Effector memory CD4-positive, alpha-beta T cell (primary cell): ENCODE measurements at places on chromosomes 16 and 17.
A peak's percentile ranks its signal among the peaks of the same experiment; 100 is the strongest.

DNA sequence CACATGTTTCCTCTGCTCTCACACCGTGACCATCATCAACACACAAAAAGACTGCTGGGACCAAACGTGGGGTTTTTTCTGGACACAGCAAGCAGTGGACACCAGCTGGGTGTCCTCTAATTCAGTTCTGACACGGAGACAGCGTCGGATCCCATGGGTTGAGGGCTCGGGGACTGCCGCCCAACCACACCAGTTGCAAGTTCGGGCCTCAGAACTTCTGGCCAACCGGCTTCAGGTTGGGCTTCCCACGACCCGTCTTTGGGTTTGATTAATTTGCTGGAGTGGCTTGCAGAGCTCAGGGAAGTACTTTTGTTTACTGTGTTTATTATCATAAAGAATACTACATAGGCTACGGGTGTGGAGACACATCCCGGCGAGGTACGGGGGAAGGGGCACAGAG is 97.8 kb downstream of the BANP start:
- no peak for DNase-seq

GRCh38 chr17:82871056-82871775 is 31.4 kb upstream of the ZNF750 start:
- DNase-seq: no peak

DNA sequence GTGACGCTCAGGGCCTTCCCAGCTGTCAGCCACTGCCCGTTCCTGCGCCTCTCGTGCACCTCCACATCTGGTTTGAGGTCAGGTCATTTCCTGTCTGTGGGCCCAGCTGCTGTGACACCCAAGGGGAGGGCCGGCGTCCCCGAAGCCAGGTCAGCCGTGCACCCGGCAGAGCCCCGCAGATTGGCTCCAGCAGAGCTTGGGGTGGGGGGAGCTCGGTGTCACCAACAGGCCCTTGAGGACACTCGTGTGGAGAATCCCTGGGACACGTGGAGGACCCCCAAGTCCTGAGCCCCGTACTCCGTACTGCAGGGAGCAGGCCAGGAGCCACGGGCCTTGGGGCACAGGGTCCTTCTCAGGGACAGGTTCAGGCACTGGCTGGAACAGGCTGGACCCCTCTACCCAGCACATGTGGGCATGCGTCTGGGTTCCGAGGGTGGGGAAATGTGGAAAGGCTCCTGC is 4.8 kb downstream of the SPATA2L start:
- DNase-seq: no peak

DNA sequence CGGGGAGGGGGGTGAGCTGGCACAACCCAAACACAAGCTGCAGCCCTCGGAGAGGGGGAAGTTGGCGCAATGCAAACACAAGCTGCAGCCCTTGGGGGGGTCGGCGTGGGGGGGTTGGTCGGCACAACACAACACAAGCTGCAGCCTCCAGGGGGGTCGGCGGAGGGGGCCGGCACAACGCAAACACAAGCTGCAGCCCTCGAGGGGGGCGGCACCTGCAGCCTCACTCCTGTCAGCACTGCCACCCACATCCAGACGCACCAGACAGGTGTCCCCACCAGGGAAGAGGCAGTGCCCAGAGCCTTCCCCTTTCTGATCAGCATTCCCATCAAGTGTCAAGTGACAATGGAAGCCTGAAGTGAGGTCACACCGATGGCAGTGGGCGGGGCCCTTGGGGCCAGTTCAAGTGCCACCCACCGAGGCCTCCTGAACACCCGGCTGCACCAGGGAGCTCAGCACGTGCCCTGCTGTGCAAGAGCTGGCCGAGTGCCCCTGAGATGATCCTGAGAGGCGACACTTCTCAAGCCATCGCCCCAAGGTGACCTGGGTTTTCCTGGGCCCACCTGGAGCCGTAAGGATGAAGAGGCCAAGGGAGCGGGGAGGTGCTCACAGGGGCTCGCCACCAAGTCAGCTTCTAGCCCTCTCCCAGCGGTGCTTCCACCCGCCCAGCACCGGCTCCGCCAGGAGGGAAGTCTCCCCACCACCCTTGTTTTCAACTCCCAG is 59.3 kb downstream of the KLHDC4 start:
- DNase-seq: no peak

GRCh38 chr17:38685491-38685890 is 10.7 kb upstream of the EPOP start:
- no peak for DNase-seq

- DNase-seq: no peak
Observed at GRCh38 chr16:7366041-7366440, 33.4 kb downstream of the RBFOX1 start.

DNA sequence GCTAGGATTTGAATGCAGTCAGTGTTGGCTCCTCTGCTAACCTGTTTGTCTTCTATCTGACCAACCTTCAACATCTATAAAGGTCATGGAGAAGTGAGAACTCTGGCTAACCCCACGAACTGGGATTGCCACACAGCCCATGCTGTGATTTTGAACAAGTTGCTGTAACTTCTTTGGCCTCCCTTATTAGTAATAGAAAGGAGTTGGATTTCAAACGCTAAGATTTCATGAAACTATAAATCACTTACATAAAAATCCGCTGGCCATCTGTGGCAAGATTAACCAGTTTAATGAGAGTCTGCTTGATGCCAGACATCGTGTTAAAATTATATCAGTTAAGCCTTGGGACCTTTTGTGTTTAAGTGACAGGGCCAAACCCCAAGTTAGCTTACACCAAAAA is 53.4 kb downstream of the HSD17B2 start:
- DNase-seq: no peak

DNA sequence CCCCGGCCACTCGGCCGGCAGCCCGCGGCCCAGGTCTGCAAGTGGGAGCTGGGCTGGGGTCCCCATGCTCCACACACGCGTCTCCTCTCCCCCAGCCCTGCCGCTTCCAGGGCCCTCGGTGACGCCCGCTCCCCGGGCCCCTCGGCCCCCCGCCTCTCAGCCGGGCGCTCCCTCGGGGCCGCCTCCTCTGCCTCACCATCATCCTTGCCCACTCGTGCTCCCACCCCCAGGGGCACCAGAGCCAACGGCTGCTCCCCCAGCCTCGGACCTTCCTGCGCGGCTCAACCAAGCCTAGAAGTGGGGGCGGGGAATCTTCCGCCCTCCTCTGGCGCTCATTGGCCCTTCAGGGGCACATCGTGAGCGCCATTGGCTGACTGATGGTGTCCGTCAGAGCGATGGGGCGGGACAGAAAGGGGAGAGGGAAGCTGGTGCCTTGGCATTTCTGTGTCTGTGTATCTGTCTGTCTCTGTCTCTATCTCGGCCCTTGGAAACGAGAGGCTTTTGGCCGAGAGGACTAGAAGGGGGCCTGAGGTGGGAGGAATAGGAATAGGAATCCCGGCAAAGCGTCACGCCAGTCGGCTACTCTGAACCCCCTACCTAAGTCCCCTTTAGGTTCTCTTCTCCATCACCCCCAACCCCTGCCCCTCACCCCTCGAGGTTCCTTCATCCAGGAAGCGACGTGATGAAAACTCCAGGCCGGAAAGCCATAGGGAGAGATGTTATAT is 88.9 kb downstream of the CDC27 start:
- peak; percentile 85 for DNase-seq

DNA sequence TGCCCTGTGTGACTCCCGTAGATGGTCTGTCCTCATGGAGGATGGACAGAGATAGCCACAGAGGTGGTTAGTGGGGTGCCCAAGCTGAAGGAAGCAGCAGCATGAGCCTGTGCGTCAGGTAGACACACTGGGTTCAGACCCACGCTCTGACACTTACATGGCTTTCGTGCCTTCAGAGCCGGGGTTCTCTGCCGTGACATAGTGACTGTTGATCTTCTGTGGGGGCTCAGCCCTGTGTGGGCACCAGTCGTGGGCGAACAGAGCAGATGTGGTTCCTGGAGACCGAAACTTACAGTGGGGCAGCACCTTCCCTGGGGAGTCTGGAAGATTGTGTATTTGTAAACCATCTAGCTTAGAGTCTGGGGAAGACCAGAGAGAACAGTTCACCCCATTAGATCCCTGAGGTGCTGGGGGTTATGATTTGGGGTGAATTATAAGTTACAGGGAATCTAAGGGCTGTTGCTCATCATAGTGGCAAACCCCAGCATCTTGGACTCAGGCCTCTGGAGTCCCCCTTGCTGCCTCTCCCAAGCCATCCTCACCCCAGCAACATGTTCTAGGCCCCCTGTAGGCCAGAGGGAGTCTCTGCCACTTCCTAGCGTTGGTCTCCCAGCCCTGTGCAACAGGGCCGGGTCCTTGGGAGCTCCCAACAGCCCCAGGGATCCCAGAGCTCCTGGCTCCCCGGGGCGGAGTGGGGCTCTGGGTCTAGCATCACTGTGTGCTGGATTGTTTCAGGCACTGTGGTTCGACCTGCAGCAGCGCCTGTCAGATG is 28.6 kb downstream of the NECAB2 start:
- DNase-seq: no peak

DNA sequence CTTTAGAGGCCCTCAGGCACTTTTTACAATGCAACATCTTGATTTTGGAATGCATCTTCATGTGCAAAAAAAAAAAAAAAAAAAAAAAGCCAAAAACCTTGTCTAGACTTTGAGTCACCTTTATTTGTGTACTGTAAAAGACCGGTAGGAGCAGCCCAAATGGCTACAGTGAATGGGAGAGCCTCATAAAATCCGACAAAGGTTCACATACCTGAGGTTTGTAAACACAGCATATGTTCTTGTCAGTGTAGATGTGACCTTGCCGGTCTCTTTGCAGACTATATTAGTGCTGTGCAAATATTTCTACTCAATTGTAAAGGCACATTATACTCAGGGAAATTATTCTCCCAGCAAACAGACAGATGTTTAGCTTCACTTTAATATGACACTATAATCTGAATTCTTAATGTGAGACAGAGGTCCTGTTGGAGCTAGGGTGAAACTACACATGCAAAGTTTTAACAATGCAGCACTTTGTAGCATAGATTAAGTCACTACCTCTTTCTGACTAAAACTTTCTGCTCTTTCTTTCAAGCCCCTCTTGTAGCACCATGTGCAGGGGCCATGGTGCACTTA is 211.3 kb downstream of the CA10 start:
- DNase-seq: no peak

- DNase-seq: no peak
Observed at GRCh38 chr16:53605831-53606400, 97.7 kb downstream of the RPGRIP1L start.

GRCh38 chr16:3486506-3487215 is 8.6 kb downstream of the C16orf90 start:
- no peak for DNase-seq

DNA sequence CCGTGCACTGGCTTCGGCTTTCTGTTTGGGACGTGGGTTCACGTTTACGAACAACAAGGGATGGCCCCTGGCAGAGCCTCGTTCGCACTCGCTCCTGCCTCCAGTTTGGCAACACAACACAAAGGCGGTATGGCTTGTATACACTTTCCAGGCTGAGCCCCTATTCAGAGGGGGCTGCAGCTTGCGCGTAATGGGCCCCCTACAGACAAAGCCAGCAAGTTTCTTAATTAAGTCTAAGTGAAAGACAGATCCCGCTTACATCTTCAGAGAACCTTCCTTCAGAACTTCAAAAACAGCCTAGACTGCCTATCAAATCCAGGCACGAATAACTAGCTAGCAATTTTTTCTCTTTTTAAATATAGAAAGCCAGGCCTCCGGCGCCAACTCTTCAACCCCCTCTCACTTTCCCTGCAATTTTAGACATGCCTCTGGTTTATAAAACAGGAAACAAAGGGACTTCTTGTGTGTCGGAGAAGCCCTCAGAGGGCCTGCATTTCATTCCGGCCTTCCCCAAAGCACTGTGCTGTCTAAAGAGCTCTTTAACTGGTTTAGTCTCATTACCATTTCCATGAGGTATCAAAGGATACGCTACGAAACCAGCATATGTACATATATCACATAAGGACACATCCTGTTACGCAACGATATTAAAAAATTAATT is 244.9 kb downstream of the STX8 start:
- DNase-seq: no peak

GRCh38 chr16:1613728-1614455 is 1.7 kb downstream of the CRAMP1 start:
- no peak for DNase-seq

DNA sequence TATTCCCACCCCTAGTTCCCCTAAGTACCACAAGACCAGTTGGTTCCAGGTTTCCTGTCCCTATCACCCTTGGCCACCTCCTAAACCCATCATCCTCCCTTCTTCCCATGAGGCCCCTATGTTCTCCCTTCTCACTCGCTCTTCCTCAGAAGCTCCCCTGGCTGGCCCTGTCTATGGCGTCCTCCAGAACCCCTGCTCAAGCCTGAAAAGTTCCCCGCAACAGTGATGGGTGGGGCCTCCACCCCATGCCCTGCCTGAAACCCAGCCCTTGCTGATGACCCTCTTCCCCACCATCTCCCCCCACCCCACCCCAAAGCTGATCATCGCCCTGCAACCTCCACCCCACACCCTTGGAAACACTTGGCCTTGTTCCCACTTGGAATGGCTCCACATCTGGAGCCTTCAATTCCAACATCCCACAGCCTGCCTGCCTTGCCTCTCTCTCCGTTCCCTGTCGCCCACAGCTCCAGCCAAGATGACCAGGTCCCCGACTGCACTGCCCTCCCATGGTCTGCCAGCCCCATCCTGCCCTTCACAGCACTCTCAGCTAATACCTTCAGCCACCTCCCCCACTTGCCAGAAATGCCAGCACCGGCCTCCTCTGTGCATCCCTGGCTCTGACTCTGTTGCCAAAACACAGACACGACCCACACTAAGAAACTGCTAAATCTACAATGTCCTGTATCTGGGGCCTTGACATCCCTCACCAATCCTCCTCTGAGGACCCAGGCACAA is 10.5 kb downstream of the OSBPL7 start:
- DNase-seq: no peak

DNA sequence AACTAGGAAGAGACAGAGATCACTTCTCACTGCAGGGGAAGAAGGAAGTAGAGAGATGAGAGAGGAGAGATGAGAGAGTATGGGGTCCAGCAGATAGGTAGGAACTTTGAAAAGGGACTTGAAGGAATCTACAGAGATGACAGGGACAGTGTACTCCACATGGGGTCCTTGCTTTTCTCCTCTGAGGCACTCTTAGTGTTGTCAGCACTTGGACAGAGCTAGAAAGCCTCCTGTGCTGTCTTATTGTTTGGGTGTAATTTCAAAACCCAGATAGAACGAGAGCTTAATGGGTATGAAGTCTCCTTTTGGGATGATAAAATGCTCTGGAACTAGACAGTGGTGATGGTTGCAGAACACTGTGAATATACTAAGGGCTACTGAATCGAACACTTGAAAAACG is 65.2 kb downstream of the ASIC2 start:
- no peak for DNase-seq

DNA sequence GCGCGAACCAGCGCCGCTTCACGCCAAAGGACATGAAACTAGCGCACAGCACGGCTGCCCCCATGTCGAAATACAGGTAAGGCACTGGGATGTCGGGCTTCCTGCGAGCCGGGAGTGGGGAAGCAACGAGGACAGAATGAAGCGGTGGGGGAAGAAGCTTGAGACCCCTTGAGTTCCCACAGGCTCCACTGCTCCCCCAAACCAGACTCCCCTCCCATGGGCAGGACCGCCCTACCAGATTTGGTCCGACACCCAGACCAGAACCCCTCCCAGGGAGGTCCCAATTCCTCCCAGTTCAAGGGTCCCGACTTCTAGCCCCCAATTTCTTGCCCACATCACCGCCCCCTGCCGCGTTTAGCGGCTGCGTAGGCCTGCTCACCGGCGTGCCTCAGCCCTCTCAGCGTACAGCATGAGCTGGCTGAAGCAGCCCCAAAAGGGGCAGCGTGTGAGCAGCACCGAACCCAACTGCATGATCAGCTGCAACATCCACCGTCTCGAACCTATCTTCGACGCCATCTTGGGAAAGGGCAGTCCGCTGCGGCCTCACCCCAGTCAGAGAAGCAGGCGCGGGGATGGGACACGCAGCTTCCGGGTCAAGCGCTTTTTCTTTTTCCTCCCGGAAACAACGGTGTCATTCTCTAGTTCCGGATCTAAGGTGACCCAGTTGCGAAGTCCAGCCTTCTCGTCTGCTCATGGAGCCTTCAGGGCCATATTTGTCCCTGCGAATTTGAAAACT is at the start of gene TMEM101:
Gene TMEM101, minus strand, starts transcription at position 527 of the 736 bp plus-strand sequence. Its CDS starts 11 bp downstream, at position 516.
- DNase-seq: peak; percentile 84
